Femur (tissue), 1 donor: ENCODE measurements at places on chromosomes 7 and 10.

DNA sequence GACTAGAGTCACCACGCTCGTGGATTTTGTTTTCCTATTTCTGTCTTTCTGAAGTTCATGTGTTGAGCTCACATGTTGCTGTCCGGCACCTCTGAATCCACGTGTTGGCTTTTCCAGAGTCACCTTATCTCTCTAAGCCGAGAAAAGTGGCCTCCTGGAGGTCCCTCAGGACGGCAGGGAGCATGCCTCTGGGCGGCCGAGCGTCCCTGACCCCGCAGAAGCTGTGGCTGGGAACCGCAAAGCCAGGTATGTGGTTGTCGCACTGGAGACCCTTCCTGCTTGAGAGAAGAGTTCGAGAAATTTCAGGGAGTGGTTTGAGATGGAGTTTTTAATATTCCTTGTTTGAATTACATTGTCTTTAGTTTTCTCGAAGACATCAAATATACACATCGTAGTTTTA lies 12.6 kb downstream of the IQCE start:
- no peak for DNase-seq

DNA sequence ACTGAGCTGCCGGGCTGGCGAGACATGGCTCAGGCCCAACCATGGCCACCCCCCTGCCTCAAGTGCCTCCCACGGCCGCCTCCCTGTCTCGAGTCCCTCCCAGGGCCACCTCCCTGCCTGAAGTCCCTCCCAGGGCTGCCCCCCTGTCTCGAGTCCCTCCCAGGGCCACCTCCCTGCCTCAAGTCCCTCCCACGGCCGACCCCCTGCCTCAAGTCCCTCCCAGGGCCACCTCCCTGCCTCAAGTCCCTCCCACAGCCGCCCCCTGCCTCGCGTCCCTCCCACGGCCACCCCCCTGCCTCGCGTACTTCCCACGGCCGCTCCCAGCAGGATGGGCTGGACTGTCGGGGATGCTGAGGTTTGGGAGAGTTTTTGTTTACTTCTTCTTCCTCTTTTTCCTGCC lies 462.5 kb downstream of the PTPRN2 start:
- no peak for DNase-seq

DNA sequence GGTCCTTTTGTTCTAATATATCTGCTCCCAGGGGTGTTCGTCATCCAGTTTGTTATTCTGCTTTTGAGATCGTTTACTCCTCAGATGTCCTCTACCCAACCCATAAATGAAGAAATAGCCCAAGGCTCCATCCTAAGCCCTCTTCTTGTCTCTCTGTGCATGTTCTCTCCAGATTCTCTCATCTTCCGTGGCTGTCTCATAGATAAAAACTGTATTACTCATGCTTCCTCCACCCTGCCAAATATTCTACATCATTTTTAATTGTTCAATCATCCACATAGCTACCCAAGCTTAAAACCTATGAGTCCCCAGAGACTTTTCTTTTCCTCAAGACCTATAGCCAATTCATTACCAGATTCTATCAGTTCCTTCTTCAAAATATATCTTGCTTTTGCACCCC lies 44.9 kb downstream of the CAV1 start:
- DNase-seq: no peak

GRCh38 chr10:68163735-68164134 lies 54.4 kb downstream of the MYPN start:
- no peak for DNase-seq

- DNase-seq: no peak
Measured at GRCh38 chr7:43569424-43569823, 13.5 kb upstream of the STK17A start.

DNA sequence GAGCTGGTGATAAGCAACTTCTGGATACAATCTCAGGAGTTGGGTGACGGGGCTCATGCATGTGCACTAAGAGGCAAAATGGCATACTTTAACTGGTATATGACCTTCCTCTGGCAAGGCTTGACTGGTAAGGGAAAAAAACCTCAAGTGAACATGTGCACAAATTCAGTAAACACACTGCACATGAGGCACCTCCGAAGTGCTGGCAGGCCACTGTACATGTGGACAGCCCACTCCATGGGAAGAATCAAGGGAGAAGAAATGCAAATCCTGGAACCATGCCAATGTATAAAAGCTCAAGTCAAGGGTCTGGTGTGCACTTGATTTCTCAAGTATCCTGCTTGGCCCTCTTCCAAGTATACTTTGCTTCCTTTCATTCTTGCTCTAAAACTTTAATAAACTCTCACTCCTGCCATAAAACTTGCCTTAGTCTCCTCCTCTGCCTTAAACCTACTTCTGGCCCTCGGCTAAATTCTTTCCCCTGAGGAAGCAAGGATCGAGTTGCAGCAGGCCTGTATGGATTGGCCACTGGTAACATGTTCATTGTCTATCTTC lies 167.2 kb downstream of the RAMP3 start:
- DNase-seq: no peak

GRCh38 chr7:51013218-51013786 lies 230.6 kb upstream of the GRB10 start:
- no peak for DNase-seq

DNA sequence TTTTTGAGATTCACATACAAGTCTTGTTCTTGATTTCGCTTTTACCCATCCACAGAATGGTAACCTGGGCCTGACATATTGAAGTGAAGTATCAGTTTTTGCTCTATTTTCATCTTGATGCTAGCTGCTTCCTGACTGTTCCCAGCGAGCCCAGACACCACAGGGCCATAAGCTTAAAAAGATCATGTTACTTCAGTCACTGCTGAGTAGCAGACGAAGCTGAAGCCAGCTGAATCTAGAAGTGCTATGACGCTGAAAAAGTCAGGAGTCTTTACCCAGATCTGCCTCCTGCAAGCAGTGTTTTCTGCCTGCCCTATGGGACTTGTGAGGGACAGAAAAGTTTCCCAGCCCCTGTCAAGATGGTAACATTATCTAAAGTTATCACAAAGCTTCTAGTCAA lies 2.7 kb upstream of the PRXL2A start:
- peak; percentile 40 for DNase-seq

- no peak for DNase-seq
Measured at GRCh38 chr10:29783201-29783947, 148.6 kb upstream of the SVIL start.

GRCh38 chr7:152202056-152202455 lies 176.6 kb downstream of the GALNT11 start:
- no peak for DNase-seq

GRCh38 chr10:13871011-13871410 lies 284.2 kb downstream of the PRPF18 start:
- DNase-seq: no peak

DNA sequence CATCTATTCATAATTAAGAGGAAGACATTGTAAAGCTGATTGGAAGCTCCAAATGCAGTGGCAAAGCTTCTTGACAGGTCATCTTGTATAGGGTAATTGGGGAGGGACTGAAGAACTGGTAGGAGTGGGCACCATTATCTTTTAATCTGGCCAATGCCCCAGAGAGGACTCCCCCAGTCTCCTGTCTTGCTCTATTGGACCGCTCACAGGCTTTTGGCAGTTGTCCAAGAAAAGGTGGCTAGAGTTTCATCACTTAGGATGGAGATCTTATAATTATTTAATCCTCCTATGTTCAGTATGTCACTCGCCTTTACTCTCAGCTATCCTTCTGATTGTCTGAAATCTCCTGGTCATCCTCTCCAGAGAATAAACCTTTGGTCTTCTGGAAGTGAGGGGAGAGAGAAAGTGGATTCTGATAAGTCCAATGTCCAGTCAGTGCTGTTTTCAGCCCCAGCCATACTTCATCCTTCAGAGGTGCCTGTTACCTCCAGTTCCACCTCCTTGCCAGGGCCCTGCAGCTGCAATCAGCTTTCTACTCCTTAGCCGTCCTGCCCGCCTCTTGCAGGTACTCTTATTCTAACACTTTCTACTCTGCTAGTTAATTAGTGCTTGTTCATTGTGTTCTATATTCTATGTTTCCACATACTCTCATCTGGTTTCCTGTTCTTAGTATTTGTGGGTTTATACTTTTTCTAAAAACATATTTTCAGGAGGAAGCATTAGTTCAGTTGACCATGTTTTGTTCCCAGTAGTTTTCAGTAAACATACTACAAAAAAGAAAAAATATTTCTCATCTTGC lies 241.6 kb downstream of the NSUN6 start:
- DNase-seq: no peak

- no peak for DNase-seq
Measured at GRCh38 chr10:30897048-30897447, 134.6 kb downstream of the ZNF438 start.

DNA sequence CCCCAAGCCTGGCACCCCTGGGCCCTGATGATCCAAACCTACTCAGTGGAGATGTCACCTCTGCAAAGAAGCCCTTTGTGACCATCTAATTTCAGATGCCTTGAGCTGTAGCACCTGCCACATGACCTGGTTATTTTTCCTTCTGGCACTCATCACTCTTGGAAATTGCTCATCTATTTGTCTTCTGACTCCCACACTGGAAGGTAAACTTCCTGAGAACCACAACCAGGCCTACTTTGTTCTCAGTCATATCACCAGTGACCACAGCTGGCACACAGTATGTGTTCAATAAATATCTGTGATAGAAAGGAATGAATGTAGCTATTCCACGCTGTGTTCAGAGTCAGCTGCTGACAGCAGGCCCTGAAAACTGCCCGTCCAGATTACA lies 97.1 kb downstream of the SH3PXD2A start:
- no peak for DNase-seq

DNA sequence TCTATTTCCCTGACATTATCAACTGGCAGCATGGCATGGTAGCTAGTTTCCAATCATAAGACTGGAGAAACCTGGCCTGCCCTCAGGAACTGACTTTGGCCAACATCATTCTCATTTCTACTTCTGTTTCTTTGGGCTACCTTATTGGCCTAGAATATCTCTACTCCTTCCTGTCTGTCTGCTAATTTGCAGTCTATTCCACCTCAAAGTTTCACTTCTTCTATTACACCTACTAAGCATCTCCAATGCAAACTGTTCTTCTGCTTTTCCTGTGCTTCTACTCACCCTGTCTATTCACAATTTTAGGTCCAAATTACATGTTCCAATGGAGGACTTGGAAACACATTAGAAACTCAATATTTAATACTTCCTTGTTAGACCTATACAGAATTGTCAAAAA lies 65.6 kb downstream of the ZNF503 start:
- no peak for DNase-seq

DNA sequence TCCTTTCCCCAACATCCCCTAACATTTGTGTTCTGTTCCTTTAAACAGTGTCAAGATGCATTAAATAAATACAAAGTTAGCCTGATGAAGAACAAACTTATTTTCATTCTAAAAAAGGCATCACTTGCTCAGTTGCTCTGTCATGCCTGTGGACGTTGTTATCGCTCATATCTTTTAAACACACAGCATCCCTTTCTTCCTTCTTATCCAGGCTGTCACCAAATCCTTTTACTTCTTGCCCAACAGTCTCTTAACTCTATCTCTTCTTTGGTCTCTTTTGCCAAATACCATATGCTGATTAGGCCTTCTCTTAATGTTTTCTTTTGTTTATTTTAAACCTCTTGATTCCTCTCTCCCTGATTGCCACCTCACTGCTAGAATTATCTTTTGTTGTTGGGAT lies 43.9 kb downstream of the DKK1 start:
- DNase-seq: no peak

- DNase-seq: no peak
Measured at GRCh38 chr7:91949221-91950009, 8.8 kb downstream of the AKAP9 start.

- no peak for DNase-seq
Measured at GRCh38 chr10:132102071-132102716, 36.4 kb downstream of the JAKMIP3 start.

DNA sequence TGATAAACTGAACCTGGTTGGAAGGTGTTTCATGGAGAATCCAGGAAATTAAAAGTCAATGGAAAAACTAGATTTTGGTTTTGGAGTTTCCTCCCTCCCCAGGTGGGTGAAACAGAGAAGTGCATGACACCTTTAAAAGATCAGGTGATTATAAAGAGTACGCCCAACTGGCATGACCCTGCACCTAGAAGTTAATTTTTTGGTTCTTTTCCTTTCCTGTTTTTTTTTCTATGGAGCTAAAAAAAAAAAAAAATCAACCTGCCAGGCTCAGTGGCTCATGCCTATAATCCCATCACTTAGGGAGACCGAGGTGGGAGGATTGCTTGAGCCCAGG lies 7.9 kb downstream of the GJD4 start:
- DNase-seq: no peak

DNA sequence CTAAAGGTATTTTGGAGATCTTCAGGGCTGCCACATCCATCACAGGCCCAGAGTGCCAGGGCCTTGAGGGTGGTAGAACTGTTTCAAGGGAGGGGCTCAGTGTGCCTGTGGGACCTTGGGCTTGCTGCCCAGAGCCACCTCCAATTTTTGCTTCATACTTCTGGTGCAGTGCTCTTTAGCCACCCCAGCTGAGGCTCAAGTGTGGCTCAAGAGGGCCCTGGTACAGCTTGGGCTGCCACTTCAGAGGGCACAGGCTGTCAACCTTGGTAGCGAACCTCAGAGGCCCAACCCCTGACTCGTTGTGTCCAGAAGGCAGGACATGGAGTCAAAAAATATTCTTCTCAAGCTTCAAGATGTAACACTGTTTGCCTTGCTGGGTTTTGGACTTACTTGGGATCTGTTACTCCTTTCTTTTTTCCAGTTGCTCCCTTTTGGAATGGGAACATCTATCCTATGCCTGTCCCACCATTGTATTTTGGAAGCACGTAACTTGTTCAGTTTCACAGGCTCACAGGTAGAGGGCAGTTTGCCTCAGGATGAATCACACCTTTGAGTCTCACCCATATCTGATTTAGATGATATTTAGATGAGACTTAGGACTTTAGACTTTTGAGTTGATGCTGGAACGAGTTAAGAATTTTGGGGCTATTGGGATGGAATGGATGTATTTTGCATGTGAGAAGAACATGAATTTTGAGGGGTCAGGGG lies 224.8 kb downstream of the RPS24 start:
- no peak for DNase-seq

DNA sequence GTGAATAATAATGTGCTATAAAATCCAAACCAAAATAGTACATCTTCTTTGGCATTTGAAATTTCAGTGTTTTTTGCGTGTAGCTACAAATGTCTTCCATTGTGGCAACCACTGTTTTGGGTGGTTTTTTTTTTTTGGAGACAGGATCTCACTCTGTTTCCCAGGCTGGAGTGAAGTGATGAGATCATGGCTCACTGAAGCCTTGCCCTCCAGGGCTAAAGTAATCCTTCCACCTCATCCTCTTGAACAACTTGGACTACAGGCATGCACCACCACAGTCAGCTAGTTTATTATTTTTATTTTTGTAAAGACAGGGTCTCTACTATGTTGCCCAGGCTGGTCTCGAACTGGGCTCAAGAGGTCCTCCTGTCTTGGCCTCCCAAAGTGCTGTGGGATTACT lies 455.1 kb downstream of the AUTS2 start:
- no peak for DNase-seq

GRCh38 chr10:97861097-97861750 lies 11.6 kb downstream of the GOLGA7B start:
- no peak for DNase-seq
